ENCODE measurements at places on chromosomes 7 and 10. TPM values are rescaled to one million over a fixed set of nuclear protein-coding genes. Genes with fewer than 3 reads are reported as not detected.

POLR2J2 gene
- 2.8 TPM for total RNA-seq

MACROH2A2 gene
- total RNA-seq: 15.0 TPM

SPAM1 gene
- not detected for total RNA-seq

FAM237B gene
- not detected for total RNA-seq

DNA sequence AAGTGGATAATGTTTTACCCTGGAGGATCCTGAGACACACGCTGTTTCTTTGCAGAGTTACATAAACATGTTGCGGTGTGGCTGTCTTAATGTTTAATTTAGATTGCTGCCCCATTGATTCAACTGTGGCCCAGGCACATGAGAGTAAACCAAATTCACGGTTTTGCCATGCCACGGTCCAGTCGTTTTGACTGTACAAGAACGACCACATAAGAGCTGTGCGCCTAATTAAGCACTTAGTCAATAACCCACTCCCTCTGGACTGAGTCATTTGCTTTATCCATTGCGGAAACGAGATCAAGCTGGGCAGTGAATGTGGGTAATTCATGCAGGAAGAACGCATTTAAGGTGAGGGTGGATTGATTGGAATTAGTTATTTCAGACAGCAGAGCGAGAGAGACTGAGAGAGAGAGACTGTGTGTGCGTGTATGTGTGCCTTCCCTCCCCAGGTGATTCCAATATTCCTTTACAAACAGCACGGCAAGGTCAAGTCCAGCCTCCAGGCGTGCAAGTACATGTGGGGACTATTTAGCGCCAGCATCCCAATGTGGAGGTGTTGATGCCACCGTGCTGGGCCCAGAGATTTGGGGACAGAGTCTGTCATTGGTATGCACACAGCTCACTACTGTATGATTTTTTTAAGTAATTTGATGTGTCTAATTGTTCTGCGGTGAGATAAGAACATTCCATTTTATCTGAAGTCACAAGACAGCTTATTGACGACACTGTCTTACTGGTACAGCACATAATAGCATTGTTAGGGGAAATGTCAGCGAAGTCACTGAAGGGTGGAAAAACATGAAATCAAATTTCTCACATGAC lies 8.4 kb upstream of the TEX36 start:
- peak; percentile 23 for DNase-seq

DNA sequence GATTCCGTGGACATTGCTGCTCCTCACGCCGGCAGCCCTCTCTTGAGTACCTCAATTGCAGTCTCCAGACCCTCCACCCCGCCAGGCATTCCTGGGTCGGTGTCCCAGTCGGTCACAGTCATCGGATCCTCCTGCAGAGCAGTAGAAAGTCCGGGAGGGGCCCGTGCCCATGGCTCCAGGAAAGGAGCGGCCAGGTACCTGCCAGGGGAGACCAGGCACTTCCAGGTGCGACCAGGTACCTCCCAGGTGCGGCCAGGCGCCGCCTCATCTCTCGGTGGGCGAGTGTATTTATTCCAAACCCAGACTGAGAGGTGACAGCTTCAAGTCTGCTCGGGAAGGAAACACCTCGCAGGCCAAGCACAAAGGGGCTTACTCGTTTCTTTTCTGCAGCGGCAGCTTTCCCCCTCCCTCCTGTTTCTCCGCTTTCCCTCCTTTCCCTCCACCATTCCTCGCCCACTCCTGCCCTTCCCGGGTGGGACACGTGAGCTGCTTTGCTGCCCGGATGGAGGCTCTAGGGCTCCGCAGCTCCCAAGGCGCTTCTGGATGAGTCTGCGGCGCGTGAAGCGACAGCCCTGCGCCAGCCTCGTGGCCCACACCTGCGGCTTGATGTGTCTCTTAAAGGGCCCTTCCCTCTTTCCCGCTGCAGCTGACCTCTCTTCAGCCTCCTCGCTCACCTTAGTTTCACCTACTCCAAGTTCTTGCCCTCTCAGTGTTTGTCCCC lies 39.4 kb upstream of the AGK start:
- no peak for DNase-seq

DNA sequence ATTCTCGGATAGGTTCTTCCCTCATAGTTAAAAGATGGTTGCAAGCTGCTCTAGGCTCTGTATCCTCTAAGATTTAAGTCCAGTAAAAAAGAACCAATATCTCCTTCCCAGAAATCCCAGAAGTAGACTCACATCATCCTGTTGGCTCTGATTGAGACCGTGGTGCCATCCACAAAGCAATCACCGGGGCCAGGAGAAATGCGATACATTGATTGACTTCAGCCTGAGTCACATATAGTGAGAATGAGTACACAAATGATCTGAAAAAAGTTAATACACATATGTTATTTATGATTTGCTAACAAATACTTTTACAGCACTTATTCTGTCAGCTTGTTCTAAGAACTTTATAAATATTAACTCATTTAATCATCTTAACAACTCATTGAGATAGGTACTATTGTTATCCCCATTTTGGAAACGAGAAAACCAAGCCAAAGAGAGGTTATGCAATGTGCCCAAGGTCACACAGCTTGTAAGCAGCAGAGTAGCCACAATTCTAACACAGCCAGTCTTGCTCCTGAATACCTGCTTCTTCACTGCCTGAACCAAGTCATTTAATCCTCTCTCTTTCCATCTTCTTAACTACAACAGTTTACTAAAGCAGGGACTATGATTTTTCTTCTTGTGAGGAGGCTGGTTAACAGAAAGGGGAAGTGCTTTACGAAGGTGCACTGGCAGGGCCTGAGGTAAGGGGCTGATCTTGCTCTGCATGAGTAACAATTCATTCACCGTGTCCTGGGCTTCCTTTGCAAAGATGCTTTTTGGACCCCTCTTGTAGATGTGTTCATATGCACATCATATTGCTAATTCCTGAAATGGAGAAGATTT lies 177.0 kb downstream of the REEP3 start:
- DNase-seq: no peak

- no peak for DNase-seq
Measured at GRCh38 chr7:28856656-28857055, 101.5 kb downstream of the TRIL start.

- DNase-seq: no peak
Measured at GRCh38 chr7:35037211-35037525, at the start of gene DPY19L1. Gene DPY19L1, minus strand, starts transcription at chr7:35037485. Its CDS starts 91 bp downstream, at chr7:35037394.

DNA sequence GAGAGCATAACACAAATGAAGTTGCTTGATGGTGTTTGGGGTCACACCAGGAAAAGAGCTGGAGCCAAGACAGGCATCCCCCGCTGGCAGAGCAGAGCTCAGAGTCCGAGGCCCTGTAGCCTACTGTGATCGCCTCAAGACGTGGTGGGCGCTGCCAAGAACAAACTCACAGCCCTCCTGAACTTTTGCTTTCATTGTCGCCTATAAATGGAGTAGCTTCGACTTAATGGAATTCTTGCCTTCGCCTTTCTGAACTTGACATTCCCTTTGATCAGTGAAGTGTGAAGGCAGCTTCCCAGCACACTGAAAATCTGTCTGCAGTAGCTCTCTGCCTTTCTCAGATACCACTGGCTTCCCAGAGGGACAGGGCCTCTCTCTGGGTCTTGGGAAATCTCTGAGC lies 21.3 kb downstream of the CPXM2 start:
- DNase-seq: no peak

DNA sequence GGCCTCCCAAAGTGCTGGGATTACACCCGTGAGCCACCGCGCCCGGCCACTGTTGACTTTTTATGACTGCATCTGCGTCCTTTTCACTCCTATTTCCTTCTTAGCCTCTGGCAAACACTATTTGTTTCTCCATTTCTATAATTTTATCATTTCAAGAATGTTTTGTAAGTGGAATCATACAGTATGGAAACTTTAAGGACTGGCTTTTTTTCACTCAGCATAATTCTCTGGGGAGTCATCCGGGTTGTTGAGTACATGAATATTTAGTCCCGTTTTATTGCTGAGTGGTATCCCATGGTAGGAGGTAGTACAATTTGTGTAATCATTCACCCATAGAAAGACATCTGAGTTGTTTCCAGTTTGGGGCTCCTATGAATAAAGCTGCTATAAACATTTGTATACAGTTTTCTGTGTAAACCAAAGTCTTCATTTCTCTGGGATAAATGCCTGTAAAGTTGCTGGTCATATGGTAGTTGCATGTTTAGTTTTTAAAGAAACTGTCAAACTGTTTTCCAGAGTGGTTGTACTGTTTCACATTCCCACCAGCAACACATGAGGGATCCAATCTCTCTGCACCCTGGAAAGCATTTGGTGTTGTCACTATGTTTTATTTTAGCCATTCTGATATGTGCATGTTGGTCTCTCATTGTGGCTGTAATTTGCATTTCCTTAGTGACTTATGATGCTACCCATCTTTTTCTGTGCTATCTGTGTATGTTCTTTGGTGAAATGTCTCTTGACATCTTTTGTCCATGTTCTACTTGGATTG lies 139.6 kb upstream of the EEPD1 start:
- DNase-seq: no peak

- no peak for DNase-seq
Measured at GRCh38 chr7:117793521-117793920, 79.7 kb downstream of the CTTNBP2 start.

GRCh38 chr7:69871213-69871885 lies 273.1 kb downstream of the AUTS2 start:
- peak; percentile 95 for DNase-seq

DNA sequence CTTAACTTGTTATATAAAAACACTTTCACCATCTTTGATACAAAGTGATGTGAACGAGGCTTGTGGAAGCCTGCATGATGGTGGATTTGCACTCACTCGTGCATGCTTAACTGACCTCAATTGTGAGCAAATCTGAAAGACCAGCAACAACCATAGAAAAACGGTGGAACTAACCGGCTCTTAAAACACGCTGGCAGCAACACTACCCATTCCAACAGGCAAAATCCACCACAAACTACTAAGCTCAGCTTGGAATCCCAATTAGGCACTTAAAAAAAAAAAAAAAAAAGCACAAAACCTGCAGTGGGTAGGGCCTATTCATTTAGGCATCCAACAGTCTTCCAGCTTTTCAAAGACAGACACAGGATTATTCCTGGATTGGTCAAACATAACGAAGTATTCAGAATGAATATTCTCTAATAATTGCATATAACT lies 1.8 kb downstream of the GDI2 start:
- peak; percentile 25 for DNase-seq

DNA sequence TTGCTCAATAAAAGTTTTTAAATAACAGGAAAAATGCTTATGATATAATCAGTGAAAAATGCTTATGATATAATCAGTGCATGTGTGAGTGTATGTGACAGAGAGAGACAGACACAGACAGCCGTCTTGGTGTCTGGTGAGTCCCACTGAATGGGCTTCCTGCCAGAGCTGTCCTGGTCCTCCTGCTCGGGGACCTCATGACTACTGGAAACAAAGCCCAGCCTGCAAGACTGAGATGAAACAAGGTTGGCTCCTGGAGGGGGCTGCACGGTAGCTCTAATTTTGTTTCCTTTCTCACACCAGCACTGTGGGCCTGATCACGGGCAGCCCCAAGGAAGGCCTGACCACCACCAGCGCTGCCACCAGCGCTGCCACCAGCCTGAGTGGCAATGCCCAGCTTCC lies 57.3 kb downstream of the NRP1 start:
- DNase-seq: no peak

- DNase-seq: no peak
Measured at GRCh38 chr7:96822824-96823223, 113.2 kb upstream of the SEM1 start.

- peak; percentile 59 for DNase-seq
Measured at GRCh38 chr7:17681965-17682364, 258.3 kb downstream of the SNX13 start.
